ENCODE measurements at places on chromosomes 4 and X.

- DNase-seq, result no peak
These were observed 2236.0 kb upstream of the AGA start for GRCh38 chr4:179678093-179678814.

DNA sequence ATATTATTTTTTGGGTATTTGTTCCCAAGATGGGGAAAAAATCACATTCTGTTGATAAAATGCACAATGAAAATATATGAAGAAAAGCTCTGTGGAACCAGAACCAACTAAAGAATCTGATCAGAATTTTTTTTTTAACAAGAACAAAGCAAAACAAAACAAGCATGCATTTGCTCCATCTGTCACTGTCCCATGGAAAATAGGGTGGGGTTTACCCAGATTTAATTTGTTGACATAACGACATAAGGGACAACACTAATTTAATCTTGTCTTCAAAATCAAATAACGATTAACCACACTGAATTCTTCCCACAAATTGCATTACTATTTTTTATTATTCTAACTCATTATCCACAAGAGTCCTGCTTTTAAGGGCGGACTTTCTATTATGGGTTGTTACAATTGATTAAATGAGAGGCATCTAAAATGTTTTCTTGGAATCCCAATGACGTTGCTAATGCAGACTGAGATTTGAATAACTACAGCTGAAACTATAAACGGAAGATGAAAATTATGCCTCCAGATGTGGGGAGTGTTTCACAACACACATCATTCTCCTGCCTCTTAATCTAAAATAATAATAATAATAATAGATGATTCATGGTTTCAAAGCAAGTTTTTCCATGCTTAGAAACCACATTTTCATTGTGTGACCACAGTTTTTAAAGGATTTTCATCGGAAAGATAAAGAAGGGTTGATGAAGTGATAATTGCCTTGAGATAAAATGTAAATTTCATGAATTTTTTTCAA lies 307.0 kb upstream of the CPEB2 start:
- DNase-seq, result no peak

DNA sequence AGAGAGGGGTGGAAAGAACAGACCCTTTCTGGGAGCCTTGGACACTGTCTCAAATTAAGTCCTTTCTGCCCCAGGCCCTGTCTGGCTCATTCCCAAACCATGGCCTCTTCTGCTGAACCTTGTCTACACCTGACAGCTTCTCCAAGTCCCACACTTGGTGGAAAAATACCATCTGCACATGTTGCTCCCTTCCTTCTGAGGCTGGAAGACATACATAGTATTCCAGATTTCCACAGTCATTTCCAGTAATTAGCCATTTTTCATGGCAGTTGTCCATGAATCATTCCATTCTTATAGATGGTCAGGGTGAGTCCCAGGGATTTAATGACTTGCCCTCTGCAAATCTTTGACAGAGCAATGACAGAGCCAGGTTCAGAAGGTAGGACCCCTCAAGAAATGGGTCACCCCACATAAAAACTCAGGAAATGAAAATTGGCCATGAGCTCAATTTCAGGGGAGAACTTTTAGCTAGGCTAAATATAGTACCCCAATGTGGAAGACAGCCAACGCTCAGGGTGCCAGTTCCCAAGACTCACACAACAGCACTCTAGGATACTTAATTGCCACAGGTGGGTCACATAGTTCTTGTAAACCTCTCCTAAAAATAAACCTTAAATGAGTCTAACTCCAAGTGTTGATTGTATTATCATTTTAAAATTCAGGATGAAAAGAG lies 16.2 kb upstream of the DAPP1 start:
- DNase-seq, result no peak

DNA sequence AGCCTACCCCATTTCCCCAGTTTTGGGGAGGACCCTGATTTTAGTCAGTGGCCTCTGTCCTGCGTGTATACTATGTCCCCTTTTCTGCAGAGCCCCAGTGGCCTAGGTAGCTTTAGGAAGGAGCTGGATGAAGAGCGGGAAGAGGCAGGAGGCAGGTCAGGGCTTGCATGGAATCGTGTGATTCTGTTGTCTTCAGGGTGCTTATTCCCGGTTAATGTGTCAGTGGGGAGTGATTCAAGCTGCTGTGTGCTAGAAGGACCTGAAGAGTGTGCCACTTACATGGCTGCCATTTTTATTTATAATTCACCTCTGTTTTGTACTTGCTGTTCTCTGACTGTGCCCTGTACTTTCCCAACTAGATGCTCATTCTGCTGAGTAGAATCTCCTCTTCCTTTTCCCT lies 127.3 kb upstream of the AMOT start:
- DNase-seq, result no peak

- DNase-seq, result no peak
These were observed 101.2 kb upstream of the MYOZ2 start for GRCh38 chr4:119034276-119035008.

GRCh38 chrX:1273896-1274295 lies 5.3 kb downstream of the CSF2RA start:
- DNase-seq, result no peak

DNA sequence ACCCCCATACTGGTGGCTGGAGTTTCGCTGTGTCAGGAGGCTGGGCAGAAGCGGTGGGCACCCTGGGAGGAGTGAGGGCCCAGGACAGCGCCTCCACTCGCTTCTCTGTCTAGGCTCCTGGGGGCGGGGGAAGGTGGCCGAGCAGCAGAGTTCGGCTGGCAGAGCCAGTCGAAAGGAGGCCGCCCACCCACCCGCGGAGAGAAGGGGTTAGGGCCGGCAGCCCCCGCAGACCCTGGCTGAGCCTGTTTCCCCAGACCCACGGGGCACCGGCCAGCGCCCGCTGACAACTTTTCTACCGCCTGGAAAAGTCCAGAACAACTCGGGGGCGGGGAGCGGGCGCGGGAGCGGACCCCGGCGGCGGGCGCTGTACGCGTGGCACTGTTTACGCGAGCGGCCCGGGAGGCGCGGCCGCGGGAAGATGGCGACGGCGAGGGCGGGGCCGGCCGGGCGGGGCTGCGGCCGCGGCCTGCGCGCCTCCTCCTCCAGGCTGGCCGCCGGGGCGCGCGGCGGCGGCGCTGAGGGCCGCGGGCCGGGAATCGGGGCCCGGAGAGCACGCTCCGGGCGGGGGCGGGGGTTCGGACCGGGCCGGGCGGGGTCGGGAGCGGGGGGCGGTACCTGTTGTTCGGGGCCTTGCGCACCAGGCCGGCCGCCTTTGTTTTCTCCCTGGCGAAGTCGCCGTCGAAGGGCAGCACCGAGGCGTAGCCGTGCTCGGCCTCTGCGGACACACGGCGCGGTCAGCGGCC lies 628 bp downstream of the MXD4 start:
- peak; percentile 61 for DNase-seq

DNA sequence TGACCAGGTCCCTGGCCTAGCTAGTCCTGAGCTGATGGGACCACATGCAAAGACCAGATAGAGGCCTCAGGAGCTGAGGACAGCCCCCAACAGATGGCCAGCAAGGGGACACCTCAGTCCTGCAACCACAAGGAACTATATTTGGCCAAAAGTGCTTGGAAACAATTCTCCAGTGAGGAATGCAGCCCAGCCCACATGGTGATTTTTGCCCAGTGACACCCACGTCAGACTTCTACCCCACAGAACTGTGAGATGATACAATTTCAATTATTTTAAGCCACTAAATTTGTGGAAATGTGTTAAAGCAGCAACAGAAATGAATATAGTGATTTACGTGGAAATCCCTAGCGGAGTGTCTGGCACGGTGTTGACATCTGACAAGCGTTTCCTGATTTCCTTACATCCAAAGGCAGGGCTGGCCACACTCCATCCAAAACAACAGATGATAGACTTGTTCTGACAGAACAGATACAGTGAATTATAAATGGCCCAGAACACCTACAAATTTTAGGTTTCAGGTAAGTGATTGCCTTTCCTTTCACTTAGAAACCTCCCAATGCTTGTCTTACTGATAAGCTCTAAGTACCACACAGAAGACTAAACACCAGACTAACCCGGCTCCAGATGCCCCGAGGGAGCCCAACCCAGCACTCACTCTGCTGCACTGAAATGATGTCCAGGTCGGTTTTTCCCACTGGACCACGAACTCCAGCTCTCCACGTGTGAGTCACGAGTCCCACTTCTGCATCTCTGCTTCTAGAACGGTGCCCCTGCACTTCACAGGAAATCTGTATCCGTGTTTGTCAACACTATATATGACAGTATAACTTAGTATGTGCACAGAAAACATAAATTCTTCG lies 5.8 kb downstream of the AFAP1 start:
- DNase-seq, result no peak

DNA sequence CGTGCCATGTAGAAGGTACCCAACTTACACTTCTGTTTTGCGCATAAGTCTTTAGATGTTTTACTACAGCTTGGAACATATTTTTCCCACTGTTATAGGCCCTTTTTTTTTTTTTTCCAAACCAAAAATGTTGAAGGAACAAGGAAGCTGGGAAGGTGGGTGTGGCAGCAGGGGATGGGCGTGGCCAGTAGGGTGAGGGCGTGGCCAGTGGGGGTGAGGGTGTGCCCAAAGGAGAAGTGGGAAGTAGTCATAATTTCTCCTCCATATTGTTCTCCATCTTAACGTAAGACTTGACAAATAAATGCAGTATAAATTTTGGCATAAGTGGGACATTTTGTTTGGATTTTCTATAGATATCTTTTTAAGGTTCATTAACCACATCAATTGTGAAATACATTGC lies 30.4 kb downstream of the CLDN22 start:
- DNase-seq, result no peak

DNA sequence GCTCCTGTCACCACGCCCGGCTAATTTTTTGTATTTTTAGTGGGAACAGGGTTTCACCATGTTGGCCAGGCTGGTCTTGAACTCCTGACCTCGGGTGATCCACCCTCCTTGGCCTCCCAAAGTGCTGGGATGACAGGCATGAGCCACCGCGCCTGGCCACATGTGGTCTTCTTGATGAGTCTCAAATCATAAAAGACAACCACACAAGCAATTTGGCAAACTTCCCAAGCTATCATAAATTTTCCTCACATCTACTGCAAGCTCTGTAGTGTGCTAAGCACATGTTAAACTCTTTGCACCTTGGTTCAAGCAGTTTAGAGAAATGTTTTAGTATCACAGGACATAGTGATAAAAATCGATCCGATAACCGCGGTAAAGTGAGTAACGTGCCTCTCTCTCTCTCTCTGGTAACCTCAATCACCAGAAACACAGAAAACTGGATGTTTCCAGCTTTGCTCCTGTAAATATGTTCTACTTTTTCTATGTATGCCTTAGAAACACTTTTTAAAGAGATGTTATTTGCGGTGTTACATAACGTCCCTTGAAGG lies 256.8 kb downstream of the DHRSX start:
- no peak for DNase-seq

- no peak for DNase-seq
These were observed 226.9 kb downstream of the ARHGAP24 start for GRCh38 chr4:85701861-85702321.

GRCh38 chr4:163111588-163111987 lies 55.1 kb downstream of the NAF1 start:
- DNase-seq, result no peak

DNA sequence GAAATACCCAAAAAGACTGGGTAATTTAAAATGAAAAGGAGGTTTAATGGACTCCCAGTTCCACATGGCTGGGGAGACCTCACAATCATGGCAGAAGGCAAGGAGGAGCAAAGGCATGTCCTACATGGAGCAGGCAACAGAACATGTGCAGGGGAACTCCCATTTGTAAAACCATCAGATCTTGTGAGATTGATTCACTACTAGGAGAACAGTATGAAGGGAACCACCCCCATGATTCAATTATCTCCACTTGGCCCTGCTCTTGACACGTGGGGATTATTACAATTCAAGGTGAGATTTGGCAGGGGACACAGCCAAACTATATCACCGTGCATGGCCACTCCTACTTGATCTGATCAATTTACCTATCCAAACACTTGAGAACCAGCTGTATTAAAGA lies 131.5 kb upstream of the LDB2 start:
- DNase-seq, result no peak

- no peak for DNase-seq
These were observed 56.3 kb upstream of the LCORL start for GRCh38 chr4:18077808-18078207.
